Testis (tissue), 5 donors: ENCODE measurements at places on chromosomes 3 and 15.

DNA sequence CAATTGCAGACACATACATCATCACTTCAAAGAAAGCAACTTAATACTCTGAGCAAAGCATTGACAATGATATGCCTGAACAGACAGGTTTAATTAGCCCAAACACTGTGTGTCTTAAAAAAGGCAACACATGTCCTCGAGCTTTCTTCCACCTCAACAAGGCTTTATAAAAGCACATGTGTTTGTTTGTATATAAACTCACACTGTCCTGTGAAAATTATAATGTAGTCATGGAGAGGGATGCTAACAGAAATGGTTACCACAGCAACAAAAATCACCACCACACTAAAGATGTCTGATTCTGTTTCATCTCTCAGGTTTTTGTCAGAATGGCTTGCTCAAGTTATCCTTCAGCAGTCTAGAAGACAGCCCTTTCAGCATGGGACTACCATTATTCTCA is 314.7 kb downstream of the MAGI1 start:
- DNase-seq = no peak

- no peak for DNase-seq
Measured at GRCh38 chr15:90038632-90039095, 37.5 kb downstream of the ZNF710 start.

- no peak for DNase-seq
Measured at GRCh38 chr3:23776352-23776891, 29.3 kb upstream of the UBE2E1 start.

DNA sequence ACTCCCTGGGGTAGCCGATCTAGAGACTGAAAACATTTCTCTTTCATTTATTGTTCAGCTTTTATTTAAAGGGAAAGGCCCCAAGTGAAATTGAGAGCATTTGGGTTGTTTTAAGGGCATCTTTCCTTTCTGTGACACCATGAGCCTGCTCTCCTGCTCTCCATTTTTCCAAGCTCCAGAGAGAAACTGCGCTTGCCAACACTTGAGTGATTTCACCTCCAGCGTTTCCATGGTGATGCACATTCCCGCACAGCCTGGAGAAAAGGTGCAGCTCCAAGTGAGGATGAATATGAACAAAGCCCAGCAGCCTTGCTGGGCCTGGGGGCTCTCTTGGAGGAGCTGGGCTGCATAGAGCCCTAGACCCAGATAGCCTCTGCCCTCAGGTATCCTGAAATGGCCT is 159.2 kb upstream of the PPP2R3A start:
- DNase-seq = peak; percentile 20

DNA sequence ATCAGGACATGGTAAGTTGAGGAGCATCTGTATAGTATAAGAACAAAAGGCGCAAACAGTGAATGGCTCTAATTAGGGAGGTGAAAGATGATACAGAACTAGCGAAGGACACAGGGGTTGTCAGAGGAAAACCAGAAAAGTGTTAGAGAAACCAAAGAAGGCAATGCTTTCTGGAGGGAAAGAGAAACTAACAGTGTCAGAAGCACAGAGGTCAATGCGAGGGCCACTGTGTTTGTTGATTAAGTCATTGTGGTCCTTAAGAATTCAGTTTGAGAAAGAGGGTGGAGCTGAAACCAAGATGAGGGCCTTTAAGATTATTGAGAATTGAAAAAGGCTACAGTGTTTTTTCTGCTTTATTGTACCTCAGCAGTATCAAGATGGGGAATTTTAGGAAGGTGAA is 28.8 kb downstream of the ATG7 start:
- DNase-seq = no peak

- DNase-seq = no peak
Measured at GRCh38 chr3:124552224-124552623, 178.0 kb upstream of the UMPS start.

GRCh38 chr3:13723676-13724207 is 156.1 kb downstream of the WNT7A start:
- DNase-seq = no peak

DNA sequence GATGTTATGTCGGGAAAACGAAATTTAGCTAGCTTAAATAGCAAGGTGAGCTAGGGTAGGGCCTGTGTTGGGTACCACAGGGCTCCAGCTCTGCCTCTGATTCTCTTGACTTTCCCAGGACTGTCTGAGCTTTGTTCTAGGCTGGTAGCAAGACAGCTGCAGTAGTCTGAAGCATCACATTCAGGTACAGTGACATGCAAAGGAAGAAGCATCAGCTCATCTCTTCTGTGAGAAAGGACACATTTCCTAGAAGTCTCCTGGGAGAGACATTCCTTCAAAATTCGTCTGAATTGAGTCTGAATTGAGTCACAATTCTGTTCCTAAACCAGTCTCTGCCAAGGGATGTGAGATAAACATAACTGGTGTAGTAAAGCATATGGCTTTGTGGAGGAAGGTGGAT is 8.5 kb upstream of the UBXN7 start:
- DNase-seq = no peak

DNA sequence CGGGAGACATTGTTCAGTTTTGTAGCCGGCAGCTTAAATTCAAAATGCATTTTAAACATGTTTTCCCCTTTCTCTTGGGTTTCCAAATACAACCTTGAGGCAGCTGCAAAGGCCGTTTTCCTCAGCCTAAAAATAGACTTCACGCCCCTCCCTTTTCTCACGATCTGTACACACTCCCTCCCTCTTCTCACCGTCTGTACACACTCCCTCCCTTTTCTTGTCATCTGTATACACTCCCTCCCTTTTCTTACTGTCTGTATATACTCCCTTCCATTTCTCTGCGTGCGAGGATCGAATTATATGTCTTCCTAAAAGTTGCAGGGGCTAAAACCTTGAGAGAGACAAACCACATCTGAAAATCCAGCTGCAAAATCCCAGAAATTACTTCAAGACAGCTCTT is 8.9 kb downstream of the MUC4 start:
- DNase-seq = peak; percentile 63

DNA sequence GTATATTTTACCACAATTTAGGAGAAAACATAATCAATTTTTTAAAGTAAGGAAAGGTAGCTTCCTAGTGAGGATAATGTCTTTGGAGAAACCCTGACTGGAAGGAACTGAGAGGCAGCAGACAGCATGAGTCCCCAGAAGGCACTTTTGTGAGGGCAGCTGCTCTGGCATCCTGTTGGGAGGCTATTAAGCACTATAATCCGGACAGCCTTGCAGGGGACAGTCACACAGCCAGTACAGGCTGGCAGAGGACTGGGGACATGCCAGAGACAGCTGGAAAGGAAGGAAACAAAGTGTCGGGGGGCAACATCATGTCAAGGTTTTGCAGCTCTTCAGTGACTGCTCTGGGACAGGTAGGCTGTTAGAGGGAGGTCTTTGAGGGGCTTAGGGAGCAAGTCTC is 15.7 kb downstream of the ACAN start:
- DNase-seq = no peak

- no peak for DNase-seq
Measured at GRCh38 chr15:34818526-34818925, 23.2 kb upstream of the ACTC1 start.

DNA sequence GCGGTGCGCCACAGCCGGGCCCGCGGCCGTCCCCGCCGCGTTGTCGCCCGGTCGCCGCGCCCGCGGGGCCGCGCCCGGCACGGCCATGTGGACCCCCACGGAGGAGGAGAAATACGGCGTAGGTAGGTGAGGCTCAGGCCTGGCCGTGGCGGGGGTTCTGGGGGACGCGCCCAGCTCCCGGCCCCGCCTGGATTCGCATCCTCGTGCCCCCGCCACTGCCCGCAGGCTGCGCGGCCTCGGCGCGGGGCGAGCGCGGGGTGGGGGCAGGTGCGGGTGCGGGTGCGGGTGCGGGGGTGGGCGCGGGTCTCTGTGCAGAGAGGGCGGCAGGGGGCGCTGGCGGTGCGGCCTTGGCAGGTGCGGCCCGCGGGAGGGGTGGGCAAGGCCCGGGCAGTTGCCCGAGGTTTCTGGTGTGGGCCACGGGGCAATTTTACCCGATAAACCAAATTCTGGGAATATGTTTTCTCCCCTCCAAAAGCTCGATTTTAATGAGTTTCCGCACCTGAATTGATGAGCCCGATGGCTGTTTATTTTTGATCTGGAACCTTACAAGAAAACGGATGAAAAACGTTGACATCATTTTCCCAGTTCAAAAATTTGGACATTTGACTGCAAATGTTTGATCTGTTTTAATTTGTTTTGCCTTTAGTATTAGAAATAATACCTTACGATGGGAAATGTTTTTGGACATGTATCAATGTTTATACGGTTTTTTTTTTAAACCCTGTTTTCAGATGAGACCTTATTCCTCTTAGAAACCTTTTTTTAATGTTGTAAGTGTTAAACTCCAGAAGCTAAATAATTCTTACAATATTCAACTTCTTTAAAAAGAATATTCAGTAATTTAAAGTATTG is 678 bp downstream of the DOCK3 start:
- DNase-seq = peak; percentile 79

GRCh38 chr3:107238787-107239186 is 138.5 kb upstream of the CCDC54 start:
- DNase-seq = no peak

GRCh38 chr3:174495928-174496327 is 363.2 kb upstream of the NAALADL2 start:
- DNase-seq = no peak

DNA sequence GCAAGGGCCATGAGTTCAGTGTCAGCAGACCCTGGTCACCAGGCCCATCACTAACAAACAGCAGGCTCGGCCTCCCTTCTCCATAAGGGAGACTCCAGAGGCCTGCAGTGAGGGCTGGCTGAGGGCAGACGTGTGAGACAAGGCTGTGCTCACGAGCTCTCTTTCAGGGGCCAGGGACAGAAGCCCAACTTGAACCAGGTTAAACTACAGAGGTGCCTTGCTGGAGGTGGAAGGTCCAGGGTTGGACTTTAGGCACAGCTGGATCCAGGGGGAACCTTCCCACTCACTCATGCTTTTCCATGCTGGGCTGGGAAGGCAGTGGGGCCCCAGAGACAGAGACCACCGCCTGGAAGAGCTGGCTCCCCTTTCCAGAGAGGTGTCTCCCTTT is 19.0 kb downstream of the CFAP100 start:
- DNase-seq = no peak
